ENCODE measurements at places on chromosomes 6 and 20.

- DNase-seq = no peak
Observed at GRCh38 chr6:3944246-3944645, 95.1 kb downstream of the FAM50B start.

DNA sequence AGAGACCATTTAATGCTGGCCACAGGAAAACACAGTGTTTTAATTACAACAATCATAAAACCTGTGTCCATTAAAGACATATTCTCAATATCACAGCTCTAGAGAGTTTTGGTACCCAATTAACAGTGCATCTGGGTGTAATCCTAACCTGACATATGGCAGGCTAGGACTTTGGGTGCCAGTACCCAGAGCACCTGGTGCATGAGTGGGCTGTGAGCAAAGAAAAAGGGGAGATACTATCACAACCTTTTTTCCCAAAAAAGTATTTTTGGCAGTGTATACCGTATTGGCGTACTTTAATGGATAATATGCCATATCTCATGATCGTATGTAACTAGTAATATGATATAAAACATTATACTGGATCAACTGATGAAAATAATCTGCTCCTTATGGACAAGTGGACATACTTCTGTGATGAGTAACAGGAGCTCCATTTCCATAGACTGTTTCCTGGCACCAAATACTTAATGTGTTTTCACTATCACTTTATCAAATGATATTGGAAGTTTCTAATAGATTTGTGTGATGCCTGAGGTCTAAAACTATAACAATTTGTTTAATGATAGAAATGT, 91.7 kb downstream of the COL19A1 start:
- DNase-seq = no peak

DNA sequence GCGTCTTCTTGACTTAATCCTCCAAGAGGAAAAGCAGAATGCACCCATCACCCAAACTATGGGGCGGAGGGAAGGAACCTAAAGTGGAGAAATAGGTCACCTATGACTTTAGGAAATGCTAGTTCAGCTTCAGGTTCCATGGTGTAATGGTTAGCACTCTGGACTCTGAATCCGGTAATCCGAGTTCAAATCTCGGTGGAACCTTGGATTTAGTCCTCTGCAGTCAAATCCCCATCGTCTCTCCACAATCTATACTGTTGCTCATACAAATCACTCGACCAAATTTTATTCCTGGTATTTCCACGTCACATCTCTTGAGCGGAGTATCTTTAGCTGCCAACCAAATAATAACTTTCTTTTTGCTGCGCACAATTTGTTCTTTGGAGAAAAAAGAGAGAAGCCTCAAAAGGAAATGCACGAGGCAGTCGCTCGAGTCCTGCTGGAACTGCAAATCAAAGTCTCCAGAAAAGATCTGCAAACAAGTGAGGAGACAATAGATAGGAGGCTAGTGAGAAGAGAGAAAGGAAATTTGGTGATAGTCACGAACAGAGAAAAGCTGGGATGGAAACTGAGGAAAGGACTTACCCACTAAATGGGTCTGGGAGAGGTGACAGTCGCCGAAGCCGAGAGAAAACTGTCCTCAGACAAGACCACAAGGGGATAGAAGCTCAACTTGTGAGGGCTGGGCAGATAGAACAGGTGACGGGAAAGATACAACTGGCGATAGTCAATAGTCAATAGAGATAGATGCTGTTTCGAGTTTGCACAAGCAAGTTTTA, 16.6 kb downstream of the POM121L2 start:
- no peak for DNase-seq

GRCh38 chr6:137882225-137882961, 15.3 kb downstream of the TNFAIP3 start:
- DNase-seq = no peak

- no peak for DNase-seq
Observed at GRCh38 chr6:152499931-152500330, 137.2 kb downstream of the SYNE1 start.

DNA sequence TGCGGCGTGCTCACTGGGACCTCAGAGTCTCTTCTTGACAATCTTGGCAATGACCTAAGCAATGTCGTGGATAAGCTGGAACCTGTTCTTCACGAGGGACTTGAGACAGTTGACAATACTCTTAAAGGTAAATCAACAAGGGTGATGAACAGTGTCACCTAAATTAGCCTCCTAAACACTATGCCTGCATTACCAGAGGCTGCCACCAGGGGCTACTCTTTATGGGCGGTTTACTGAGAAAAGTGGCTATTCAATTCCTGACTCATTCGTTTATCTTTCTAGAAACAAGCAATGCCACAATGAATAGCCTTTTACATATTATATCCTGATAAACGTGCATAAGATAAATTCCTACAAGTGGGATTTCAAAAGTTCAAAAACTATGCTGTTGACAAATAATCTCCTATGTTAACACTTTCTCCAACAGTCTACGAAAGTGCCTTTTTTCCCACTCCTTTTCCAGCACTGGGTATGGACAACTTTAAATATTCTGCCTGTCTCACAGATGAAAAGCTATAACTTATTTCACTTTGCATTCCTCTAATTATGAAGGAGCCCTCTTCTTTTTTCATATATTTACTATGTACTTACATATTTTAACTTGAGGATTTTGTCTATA, 1.3 kb downstream of the BPIFA2 start:
- DNase-seq = no peak

- DNase-seq = no peak
Observed at GRCh38 chr6:13522656-13523055, 35.3 kb upstream of the GFOD1 start.

DNA sequence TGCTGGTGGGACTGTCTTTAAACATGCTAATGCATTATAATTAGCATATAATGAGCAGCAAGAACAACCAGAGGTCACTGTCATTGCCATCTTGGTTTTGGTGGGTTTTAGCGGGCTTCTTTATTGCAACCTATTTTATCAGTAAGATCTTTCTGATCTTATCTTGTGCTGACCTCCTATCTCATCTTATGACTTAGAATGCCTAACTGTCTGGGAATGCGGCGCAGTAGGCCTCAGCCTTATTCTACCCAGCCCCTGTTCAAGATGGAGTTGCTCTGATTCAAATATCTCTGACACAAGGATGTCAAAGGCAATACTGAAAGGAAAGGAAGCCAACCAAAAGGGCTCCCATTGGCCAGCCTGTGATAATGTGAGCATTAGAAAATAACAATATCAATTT, 29.8 kb upstream of the SEC63 start:
- no peak for DNase-seq

DNA sequence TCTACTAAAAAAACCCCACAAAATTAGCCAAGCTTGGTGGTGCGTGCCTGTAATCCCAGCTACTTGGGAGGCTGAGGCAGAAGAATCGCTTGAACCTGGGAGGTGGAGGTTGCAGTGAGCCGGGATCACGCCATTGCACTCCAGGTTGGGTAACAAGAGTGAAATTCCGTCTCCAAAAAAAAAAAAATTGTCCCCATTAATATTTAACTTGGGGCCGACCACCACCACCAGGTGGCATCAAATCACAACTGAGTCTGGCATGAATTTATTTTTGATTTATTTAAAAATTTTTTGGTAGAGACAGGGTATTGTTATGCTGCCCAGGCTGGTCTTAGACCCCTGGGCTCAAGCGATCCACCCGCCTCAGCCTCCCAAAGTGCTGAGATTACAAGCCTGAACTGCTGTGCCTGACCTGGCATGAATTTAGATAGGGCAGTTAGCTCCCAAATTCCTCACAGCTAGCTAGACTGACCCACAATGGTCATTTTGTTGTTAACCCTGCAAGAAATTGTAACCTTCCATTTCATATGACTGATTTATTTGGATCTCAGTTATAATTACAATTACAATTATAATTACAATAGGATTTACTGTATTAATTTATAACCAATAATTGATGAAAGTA, 17.1 kb upstream of the BEND3 start:
- no peak for DNase-seq

DNA sequence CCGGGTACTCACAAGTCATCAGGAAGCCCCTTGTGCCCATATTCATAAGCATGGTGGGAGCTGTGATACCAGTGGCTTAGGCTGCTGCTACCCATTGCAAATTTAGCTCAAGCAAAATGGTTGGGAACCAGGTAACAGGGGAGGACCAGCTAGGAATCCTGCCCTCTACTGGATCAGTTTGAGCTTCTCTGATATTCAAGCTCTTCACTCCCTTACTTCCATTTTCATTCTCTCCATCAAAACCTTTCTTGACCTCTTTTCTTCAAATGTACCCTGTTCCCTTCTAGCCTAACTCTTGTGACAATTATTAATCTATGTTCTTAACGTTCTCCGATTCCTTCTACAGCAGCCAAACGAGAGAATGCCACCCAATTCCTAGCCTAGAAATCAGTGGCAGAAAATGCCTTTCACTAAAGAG, 9.7 kb downstream of the NOL7 start:
- DNase-seq = no peak

DNA sequence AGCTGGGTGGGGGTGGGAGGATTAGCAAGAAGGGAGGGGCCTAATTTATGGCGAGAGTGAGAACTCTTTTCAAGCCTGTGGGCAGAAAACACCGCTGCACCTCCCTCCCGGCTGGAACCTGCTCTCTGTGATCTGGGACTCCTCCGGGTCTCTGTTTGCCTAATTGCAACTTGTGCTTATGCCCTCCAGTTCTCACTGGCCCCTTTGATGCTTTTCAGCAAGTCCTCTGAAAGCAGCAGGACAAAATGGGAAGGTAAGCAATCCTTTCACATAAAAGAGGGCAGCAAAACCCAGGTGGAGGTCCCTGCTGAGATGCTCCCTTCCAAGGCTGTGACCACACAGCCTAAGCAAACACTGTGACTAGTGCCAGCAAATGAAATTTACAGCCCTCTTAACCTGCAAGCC, 523.0 kb upstream of the FLRT3 start:
- DNase-seq = no peak

- no peak for DNase-seq
Observed at GRCh38 chr6:30188541-30188940, 24.7 kb downstream of the TRIM26 start.

GRCh38 chr20:4134861-4135379, 119.6 kb upstream of the RNF24 start:
- no peak for DNase-seq

- DNase-seq = no peak
Observed at GRCh38 chr20:16405254-16405653, 168.0 kb downstream of the KIF16B start.

DNA sequence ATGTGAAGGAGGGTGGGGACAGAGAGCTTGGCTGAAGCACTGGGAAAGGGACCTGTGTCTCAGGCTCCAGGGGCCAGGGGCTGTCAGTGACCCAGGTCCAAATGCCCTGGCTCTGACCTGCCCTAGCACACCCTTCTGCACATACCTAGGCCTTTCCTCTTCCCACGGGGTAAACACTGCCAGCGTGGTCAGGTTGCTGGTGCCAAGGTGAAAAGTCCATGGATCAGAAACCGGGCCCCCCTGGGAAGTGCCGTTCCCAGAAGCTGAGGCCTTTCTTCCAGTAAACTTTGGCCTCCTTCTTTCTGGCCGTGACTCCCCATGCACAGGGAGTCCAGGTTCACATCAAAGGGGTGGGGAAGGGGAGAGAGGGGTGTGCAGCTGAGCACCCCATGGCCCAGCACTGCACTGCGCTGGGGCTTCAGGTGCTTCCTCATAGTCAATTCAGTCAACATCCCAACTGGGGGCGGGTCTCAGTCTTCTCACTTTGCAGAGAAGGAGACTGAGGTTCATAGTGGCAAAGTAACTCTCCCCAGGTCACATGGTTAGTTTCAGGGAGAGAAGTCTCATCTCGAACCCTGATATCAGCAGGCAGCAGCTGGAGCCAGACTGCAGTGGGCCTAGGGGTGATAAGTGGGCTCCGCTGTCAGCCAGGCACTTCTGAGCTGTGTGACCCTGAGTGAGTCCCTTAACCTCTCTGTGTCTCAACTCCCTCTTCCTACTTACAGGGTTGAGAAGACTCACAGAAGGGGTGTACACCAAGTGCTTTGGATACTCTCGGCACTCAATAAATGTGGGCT, 17.0 kb downstream of the PCK1 start:
- no peak for DNase-seq

DNA sequence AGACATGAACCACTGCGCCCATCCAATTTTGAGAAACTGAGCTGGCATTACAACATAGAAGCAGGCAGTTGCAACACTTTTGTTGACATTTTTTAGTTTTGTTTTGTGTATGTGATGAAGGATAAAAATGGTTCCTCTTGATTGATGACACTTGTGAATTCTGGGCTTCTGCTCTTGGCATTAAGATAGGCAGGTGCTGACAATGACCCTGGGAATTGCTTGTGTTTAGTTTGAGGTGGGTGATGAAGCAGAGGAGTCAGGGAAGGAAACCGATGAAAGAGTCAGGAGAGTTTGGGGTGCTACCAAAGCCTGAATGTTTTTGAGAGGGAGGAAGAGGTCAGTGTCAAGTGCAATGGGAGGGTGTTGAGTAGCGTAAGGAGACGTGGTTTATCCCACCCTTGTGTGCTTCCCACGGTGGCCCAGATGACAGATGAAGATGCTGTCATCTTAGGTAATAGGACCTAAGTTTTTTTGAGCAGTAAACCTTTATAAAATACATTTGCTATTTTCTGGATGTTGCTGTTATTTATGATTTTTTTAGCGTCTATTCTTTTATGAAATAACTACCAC, 19.4 kb downstream of the CDS2 start:
- DNase-seq = no peak

DNA sequence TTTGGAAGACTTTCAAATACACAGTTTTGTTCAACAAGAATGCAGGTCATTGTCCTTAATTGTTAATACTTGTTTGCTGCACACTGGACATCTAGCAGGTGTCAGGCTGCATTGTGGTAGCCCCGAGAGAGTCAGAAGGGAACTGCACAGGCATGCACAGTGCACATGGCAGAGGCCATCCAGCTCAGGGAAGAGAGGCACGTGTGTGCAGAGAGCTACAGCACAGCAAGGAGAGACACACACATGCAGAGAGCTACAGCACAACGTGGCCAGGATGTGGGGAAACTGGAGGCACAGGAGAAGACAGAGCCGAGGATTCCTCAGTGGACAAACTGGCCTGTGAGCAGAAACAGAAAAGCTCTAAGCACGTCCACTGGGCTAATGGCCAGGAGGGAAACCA, 272.0 kb downstream of the SMOC2 start:
- DNase-seq = no peak

GRCh38 chr20:10672624-10673127, 1.1 kb downstream of the JAG1 start:
- DNase-seq = peak; percentile 84

DNA sequence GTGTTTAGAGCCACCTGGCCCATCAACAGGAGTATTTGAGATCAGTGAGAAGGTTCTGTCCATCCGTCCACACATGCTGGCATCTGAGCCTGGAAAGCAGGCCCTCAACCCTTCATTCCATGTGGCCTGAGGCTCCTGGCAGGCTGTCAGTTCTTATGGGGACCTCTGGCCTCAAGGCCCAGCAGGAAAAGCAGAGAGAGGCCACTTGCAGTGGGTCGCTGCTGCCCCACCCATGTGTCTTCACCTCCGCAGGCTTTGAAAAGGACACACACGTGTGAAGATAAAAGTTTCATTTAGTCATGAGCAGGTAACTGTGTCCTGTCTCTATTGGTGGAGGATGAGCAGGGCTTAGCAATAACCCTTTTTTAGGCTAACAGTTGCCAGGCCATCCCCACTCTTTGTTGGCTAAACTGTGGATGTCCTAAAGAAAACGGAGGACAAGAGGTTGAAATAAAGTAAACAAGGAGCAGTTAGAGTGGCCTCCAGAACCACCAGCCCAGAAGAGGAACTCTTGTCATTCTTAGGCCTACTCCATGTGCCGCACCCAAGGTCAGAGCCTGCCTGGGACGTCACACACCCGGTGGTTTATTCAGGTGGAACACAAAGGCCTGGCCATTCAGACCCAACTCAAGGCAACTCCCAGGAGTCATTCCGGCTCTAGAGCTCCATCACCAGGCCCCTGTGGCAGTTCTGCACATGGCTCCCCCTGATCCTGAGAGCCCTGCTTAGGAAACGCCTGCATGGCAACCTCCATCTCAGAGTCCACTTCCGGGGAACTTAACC, 143.4 kb upstream of the CST7 start:
- DNase-seq = no peak
